D721Med (cell line): ENCODE measurements at places on chromosomes 6 and 20.
A peak's percentile ranks its signal among the peaks of the same experiment; 100 is the strongest.

DNA sequence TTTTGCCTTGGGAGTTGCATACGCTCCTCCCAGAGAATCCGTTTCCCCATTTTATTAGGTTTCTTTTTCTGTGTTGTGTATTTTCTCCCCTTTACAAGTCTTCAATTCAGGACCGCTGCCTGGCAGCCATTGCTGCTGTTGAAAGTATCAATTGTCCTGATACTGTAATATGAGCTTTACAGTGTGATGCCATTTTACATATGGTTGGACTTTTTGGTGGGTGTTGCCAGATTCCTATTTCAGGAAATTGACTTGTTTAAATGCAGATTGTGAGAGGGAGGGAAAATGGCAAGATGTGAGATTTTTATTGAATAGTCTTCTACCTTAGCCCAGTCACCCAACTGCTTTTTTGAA lies 1.2 kb downstream of the PANK2 start:
- DNase-seq, result no peak

DNA sequence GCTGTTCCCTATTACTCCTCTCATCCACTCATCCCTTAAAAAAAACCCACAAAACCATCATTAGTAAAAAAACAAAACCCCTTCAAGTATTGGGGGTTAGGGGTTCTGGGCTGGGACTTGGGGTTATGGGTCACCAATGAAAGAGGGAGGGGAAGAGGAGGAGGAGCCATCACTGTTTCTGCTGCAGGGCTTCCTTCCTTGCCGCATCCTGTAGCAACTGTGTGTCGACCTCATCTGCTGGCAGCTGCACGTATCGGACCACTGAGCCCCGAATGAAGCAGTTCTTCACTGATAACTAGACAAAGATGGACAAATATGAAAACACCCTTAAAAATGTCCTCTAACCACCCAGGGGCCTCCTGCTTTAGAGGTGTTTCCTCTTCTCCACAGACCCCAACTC lies 2.0 kb upstream of the VARS1 start:
- DNase-seq, result no peak

GRCh38 chr6:43801495-43802181 lies 31.6 kb downstream of the VEGFA start:
- no peak for DNase-seq

- DNase-seq, result no peak
These were observed 20.3 kb downstream of the POFUT1 start for GRCh38 chr20:32227744-32228688.

GRCh38 chr20:11394145-11394833 lies 523.4 kb upstream of the BTBD3 start:
- no peak for DNase-seq

DNA sequence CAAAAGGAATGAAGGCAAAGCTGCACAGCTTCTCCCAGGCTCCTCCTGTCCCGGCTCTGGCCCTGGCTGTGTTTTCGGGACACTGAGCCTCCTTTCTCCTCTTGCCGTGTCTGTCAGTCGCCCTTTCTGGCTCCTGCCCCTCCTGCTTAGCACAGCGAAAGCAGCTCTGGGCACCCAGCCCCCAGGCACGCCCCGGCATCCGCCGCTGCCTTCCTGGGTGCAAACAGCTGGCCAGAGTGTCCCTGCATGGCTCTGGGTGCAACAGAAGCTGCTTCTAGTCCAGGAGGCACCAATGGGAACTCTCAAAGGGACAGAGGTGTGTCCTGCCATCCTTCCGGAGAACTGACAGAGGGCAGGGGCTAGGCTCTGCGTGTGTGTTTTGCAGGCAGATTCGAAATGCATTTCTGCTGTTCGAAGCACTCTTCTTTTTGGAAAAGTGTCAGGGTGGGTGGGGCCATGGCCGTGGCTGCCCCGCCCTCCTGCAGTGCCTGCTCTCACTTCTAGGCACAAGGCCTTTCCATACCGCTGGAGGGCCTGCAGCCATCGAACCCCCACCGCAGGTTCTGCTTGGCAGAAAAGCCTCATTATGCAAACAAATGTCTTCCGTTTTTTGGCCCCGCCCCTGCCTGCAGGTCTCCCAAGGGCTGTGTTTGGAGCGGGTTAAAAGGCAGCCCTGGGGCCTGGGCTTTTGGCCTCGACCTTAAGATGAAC lies 15.5 kb downstream of the COL9A3 start:
- DNase-seq, result no peak

GRCh38 chr20:25695532-25696370 lies 902 bp downstream of the ZNF337 start:
- DNase-seq, result no peak

DNA sequence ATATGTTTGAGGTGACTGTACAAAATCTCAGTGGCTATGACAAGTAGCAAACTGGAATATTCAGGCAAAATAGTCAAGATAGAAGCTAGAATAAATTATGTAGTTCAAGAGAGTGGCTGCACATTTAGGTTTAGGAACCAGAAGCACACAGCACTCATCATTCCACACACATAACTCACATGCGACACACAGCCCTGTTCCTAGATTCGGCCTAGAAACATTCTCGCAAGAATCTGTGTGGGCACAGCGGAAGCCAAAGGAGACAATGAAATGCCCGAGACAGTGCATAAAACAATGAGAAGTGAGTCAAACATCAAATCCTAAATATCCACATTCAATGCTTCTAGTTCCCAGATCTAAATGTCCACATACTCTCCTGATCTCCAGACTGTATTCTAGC lies 9.5 kb upstream of the SUPT3H start:
- no peak for DNase-seq

DNA sequence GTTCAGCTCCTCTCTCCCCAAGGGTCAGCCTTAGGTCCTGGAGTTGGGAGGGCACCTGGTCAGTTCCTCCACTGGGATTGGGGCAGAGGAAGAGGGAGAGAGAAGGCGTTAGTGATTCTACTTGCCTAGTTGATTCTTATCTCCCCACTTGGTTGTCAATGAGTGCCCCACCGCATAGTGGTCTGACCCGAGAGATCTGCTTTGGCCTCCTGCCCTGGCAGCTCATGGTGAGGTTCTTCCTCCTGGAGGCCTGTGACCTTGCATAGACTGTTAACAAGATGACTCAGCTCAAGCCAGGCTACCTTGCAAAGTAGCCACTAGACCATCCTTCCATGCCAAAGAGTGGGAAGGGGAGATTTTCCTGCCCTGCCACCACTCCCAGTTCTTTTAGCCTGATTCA lies 160.6 kb downstream of the TMEM200A start:
- no peak for DNase-seq

- DNase-seq, result no peak
These were observed 97.4 kb downstream of the SASH1 start for GRCh38 chr6:148440016-148440415.

DNA sequence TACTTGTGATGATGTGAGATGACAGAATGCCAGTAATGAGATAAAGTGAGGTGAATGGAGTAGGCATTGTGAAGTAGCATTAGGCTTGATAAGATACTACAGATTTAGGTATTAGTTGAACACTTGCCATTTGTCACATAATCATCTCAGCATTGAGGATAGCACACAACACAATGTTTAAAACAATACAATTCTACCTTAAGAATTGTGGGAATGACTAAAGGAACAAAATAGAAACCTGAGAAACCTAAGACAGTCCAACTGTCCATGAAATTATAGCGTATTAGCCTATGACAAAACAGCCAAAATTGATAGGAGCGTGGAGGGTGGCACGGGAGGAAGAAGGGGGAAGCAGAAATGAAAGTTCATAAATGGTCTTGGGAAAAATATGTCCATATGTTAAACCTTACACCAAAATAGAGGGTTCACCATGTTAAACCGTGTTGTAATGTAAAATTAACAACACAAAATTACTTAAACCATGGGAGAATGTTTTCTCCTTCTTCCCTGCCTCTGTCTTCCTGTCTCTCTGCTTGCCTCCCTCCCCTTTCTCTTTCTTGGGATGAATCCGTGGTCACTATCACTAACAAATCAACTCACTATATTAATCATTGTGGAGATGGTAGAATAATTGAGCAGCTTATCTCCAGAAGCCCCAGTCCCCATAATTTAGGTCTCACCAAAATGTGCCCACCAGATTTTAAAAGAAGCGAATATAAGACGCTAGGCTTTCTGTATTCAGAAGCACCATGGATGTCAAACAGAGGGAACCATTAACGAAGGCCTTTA lies 33.0 kb upstream of the HFE start:
- no peak for DNase-seq

- DNase-seq, result no peak
These were observed 5.3 kb upstream of the ASIP start for GRCh38 chr20:34235875-34236274.

GRCh38 chr6:6788394-6789032 lies 200.0 kb downstream of the LY86 start:
- DNase-seq, result no peak

DNA sequence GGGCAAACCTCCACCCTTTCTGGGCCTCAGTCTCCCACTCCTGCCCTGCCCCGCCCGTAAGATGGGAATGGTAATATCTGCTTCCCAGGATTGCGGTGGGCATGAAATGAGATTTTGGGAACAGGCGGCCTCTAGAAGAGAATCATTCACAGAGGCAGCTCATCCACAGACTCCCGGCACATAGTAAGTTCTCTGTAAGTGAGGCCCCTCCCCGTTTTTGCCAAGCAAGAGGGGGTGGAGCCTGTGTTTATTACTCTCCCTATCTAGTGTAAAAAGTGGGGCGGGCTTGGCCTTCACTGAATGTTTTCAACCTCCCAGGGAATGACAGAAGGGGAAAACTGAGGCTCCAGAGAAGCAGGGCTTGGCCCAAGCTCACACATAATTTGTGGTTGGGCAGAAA lies 20.0 kb downstream of the SUN5 start:
- no peak for DNase-seq

GRCh38 chr20:44709380-44709779 lies 5.8 kb upstream of the CCN5 start:
- DNase-seq, result no peak

- DNase-seq, result no peak
These were observed 524.8 kb upstream of the GJE1 start for GRCh38 chr6:141607956-141608355.

- DNase-seq, result peak; percentile 27
These were observed 2.7 kb upstream of the C6orf62 start for GRCh38 chr6:24721461-24722215.

DNA sequence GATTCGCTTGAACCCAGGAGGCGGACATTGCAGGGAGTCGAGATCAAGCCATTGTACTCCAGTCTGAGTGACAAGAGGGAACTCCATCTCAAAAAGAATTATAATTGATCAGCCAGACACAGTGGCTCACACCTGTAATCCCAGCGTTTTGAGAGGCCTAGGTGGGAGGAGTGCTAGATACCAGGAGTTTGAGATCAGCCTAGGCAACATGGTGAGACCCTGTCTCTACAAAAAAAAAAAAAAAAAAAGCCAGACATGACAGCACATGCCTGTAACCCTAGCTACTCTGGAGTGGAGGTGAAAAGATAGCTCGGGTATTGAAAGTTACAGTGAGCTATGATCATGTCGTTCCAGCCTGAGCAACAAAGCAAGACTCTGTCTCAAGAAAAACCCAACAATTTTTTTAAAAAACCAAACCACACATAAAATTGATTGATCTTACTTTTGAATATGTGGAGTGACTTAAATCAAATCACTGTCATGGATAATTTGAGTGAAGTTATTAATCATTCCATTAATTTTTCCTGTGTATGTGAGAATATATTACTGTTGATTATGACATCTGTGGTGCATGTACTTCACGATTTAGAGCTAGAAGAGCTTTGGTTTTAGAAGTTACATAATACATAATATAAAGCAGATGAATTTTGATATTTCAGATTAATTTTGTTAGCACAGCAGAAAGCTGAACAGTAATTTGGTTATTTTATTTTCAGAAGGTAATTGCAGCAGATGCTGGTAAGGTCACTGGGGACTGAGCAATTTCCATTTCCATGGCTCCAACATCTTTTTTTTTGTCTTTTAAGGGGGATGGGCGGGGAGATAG lies 34.4 kb downstream of the NCOA7 start:
- no peak for DNase-seq

DNA sequence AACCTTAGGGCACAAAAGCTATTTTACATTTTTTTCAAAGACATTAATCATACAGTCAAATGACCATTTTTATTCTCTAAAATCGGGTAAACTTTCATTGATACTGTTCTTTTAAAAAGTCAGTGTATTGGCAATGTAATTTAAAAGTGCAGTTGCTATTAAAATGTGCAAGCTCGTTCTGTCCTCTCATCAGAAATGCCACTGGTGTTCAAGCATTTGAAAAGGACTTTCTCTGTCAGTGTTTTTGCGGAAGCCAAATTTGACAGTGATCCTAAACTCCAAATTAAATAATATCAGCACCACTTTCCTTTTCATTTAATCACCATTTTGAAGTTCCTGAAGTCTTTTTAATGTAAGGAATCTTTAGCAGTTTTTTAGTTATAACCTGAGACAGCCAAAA lies 69.6 kb downstream of the AFG1L start:
- DNase-seq, result no peak

DNA sequence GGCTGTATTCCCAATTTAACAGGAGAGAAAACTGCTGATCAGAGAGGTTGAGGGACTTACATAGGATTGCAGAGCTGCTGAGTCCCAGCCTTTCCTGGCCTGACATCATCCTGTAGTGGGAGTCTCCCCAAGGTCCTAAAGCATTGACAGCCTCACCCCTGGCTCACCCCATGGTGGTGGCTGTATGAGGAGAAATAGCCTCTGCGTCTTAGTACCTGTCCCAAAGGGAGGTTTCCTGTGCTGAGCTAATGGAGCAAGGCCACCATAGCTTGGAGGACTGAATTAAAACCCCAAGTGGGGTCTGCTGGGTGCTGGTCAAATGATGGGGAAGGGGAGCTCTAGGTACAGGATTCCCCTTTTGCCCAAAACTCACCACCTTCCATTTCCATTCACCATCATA lies 525.1 kb downstream of the CDH26 start:
- DNase-seq, result no peak

DNA sequence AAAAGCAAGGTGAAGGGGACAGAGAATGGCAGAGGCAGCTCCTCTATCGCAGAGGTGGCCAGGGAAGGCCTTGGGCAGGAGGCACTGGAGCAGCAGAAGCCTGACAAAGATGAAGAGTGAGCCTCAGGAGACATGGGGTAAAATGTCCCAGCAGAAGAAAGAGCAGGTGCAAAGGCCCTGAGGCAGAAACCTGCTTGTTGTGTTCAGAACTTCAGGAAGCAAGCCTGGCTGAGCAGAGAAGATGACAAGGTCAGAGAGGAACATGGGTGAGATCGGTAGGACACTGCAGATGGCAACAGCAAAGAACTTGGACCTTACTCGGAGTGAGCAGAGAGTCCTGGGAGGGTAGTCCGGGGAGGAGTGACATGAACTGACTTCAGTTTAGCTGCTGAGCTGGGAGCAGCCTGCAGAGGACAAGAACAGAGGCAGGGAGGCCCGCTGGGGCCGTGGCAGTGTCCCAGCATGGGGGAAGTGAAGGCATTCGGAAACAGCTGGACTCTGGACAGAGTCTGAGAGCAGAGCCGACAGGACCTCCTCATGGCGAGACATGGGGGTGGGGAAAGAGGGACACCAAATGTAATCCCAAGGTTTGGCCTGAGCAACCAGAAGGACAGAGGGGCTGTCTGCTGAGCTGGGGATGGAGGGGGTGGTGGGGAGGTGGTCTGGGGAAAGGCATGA lies 106.3 kb downstream of the PREX1 start:
- DNase-seq, result no peak

DNA sequence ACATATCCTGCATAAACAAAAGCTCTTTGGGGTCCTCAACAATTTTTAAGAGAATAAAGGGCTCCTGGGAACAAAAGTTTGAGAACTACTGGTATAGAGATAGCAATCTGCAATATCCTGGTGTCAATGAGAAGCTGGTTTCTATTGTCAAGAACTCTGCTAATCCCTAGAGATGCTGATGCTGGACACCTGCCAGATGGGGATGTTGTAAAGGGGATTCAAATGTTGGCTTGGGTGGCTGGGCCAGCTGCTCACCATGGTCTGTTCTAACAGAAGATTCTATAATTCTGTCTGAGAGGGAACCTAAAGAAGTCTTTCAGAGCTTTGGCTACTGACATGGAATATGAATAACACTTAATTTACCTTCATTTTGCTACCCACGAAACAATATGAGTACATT lies 137.8 kb downstream of the BTBD9 start:
- DNase-seq, result no peak
